ENCODE measurements at places on chromosomes 7 and 10.

DNA sequence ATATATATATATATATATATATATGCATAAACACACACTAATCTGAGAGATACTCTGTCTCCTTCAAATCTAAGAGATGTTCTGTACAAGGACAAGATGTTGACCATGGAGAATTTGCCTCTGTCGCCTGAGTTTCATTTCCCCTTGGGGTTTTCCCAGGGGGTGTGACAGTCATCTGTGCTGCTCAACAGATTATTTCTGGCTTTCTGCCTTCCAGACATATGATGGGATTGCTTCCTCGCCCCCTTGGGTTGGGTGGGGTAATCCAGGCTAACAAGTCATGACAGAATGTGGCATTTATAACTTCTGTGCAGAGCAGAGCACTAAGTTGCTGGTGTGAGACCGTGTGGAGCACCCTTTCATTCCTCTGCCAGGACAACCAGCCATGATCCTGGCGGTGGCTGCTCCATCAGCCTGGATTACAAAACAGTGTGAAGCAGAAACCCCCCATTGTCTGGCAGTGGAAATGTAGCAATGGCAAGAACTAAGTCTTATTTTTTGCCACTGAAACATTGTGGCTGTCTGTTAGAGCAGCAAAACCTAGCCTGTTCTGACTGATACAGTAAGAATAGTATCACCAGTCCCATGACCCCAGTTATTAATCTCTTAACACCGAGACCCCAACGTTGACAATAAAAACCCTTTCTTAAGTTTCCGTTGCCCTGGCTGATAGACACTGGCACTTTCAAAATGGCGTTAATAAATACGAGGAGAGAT is 13.7 kb upstream of the USP6NL start:
- no peak for DNase-seq

DNA sequence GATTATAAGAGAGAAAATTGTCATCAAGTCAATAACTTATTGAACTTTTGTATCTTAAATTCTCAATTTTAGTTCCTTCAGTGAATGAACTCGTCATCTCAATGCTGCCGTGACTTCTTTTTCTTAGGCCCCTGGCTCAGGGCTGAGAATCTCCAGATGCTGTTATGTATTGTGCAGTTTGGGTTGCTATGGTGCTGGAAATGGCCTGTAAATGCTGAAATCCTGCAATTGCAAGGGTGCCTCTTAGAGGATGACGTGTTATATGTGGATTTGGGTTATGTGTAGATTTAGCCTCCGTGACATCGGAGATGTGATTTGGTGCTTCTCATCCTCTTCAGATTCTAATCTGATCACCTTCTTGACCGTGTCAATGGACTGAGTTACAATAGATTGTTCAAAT is 55.7 kb upstream of the ZRANB1 start:
- no peak for DNase-seq

- no peak for DNase-seq
Measured at GRCh38 chr7:133478591-133479135, 225.8 kb downstream of the EXOC4 start.

DNA sequence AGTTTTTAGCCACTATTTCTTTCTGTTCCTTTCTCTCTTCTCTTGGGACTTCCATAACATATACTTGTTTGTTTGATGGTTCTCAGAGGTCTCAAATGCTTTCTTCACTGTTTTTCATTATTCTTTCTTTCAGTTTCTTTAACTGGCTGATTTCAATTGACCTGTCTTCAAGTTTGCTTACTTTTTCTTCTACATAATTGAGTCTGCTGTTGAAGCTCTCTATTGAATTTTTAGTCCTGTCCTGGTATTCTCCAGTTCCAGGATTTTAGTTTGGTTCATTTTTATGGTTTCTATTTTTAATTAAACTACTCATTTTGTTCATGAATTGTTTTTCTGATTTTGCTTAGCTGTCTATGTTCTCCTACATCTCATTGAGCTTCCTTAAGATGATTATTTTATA is 1305.3 kb upstream of the CELF2 start:
- no peak for DNase-seq

- DNase-seq: no peak
Measured at GRCh38 chr7:37174460-37174859, 274.2 kb downstream of the ELMO1 start.

DNA sequence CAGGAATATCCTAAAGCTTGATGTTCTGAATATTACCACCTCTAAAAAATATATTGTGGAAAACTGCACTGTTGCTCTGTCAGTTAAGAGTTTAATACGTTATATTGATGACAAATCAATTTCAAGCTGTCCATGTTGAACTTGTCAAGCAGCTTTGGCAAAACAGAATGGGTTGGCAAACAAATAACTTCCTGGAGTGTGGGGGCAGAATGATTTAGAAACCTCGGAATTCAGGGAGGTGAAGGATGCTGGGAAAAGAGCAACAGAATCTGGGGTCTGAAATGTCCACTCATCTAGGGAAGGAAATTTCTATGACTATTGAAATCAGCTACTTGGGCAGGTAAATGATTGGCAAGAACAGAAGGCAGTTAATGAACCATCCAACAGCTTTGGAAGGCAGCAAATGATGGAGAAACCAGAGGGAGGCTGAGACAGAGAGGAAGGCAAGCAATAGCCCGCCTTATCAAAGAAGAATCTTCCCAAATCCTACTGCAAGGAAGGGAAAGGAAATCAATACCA is 95.1 kb upstream of the PALS2 start:
- DNase-seq: no peak

All from anterior cingulate cortex (tissue), 58 donors.